ENCODE measurements at places on chromosomes 12 and 14.

GRCh38 chr12:71431991-71432390, 7.6 kb upstream of the LGR5 start:
- no peak for DNase-seq

DNA sequence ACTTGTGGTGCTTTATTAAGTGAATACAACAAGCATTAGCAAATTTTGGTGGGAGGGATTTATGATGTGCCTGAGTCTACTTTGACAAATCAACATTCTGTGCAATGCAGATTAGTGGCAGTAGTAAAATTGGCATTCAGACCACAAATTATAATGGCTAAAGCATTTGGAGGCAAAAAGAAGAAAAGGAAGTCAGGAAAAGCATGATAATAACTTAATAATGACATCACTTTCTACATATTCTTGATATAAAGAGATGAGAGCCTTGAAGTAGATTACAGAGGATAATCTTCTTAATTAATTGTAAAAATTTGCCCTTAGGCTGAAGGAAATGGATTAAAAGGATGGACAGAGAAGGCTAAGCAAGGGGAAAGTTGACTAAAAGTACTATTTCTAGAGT, 126.0 kb downstream of the SLC6A15 start:
- DNase-seq: no peak

DNA sequence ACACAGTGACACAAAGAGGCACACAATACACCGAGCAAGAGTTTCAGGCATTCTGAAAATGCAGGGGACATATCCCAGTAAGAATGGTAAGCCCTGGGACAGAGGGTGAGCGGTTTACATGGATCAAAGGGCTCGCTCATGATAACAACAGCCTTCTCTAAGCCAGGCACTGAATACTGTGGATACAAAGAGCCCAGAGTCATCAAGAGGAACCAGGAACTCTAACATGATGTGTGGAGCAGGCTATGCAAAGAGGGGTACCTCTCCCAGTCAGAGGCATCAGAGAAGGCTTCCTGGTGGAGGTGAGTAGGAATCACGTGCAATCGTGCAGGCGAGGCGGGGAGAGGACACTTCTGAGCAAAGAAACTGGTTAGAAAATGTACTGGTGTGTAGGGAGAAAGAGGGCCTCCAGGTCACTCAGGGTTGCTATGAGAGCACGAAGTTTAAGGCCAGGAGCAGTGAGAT, 76.9 kb upstream of the EEA1 start:
- DNase-seq: no peak

DNA sequence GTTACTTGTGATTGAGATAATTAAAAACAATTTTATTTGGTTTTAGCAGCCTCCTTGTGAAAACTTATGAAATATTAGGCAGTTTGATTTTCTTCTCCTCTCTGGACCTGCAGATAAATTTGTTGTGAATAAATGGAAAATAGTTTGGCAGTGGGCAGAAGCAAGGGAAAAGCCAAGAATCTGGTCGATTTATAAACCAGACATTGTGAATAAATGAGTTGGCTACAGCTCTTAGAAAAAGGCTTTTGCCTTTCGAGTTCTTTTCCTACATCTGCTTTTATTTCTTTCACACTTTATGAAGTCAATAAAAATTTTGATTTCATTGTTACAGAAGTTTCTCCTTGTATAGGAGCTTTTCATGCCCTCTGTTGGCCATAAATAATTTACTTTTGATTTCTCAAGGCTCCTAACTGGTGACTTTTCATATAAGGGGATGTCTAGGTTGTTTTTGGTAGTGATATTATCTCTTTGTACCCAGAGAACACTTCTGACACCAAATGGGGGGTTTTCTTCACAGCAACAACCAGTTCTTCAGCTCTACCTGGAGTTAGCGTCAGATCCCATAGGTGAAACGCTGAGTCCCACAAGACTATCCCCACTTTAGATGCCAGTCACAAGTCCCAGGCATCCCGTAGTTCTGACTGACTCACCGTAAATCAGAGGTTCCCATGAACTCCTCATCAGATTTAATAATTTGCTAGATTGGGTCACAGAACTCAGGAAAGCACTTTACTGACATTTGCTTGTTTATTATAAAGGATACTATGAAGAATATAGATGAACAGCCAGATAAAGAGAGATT, 136.5 kb upstream of the DNM1L start:
- no peak for DNase-seq

DNA sequence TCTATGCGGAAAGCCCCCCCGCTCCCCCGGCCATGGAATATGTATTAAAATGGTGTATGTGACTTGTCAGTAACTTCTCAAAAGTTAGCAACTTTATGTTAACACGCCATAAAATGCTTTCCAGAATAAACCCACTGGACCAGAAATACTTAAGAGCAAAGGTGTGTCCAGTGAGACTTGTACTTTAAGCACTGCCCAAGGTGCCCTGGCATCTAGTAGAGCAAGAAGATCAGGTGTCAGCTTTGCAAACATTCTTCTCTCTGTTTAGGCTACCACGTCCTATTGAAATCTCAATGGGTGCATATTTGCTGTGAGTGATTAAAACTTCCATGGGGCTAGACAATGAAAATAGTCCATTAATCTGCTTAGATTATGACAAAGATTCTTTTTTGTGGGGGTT, 201.2 kb downstream of the ESR2 start:
- DNase-seq: no peak

DNA sequence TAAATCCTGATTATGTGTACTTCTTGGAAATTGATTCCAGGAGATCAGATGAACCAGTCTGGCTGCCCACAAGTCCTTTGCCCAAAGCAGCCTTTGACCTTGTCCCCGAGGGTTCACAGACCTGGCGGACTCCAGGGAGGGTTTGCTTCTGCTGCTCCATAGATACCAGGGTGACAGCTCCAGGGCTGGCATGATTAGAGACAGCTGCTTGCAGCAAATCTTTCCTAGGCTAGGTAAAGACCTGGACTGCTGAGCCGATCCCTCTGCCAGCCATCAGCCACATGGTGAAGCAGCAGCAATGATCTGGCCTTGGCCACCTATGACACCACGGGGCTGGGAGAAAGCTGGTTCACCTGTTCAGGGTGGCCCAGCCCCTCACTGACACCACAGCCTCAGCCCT, 10.1 kb upstream of the TBX5 start:
- DNase-seq: no peak

DNA sequence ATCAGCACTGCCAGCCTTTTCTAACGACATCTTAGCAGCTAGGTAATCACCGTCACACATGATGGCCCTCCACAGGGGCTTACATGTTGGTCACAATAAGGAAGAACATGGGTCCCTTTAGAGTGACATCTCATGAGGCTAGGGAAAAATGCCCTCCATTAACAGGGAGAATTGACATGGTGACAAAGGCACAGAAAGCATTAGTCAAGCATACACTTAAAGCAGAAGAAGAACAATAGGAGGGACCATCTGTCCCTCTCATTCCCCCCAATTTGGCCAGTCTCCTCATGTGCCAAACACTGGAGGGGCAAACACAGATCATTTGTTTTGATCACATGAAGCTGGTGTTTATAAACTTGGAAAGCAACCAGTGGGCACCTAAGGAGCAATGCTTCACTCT, 78.0 kb downstream of the GRIP1 start:
- no peak for DNase-seq

DNA sequence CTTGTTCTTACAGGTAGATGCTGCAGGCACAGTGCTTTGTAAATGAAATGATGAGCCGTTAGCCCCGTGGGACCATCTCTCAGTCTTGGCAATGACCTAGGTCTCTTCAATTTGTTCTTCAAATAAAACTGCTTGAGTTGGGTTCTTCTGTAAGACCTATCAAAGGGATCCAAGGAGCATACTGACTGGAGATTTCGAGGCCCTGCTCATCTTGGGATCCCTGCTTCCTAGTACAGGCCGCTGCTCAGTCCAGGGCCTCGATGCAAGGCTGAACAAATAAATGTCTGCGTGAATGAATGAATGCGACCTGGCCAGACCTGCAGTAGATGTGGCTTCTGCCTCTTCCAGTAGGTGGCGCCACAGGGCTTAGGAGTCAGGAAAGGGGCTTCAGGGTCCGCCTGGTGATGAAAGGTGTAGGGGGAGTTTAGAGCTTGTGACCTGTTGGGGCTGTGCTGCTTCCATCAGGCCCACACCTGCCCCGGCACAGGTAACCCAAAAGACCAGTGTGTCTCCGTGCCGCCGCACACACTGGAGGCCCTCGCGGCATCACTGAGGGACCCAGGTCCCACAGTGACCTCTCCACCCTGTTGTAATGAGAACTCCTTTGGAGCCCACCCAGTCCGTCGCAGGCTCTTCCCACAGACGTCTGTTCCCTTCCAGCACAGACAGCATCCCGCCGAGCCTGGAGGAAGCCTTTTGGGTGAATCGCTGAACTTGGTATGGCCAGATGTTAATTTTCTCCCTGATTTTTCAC, 4.4 kb downstream of the CACNA1C start:
- DNase-seq: no peak

- no peak for DNase-seq
These were observed 103.0 kb downstream of the PEBP1 start for GRCh38 chr12:118238888-118239287.

DNA sequence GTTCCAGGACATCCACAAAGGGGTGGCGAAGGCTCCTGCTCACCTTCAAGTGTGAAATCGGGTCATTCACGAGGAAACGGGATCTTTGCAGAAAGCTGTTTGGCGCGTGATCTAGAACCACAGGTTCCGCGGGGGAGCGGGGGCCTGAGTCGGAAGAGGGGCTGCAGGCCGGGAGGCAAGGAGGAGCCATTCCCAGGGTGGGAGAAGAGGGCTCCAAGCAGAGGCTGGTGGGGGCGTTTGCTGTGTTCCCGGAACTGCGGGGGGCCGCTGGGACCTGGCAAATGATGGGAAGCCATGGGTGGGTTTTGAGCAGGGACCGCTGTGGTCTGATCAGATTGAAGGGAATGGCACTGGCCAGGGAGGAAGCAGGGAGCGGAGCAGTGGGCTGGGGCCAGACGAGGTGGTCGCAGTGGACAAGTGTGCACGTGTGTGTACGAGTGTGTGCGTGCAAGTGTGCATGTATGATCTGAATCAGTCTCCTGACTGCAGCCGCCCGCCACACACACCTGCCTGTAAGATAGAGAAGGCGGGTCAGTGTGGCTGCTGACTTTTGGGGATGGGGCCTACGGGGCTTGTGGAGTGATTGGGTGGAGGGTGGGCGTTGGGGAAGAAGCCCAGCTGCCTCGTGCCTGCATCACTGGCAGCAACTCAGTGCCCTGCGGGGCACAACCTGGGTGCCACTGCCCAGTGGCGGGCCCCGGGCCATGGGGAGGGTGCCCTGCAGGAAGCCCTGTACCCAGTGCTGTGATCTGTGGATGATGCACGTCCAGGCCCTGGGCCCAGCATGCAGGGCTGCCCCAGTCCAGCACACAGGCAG, 141.9 kb downstream of the KIF26A start:
- no peak for DNase-seq

DNA sequence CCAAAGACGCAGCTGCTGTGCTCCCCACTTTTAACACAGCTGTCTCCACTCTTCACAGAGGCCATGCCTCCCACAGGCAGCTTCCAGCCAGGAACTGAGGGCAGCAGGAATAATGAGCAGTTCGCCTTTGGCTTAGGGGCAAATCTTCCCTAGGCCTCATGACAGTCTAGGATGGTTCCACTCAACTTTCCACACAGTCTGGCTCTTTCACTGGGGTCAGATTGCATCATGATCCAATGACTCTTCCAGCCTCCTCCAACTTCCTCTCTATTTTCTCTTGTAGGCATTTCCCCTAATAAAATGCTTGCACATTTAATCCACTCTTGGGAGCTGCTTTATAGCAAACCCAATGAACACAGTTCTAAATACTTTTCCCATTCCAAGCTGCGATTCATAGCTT, 271.6 kb upstream of the ATP2B1 start:
- DNase-seq: no peak

GRCh38 chr14:90545966-90546751, 149.3 kb downstream of the CALM1 start:
- no peak for DNase-seq

DNA sequence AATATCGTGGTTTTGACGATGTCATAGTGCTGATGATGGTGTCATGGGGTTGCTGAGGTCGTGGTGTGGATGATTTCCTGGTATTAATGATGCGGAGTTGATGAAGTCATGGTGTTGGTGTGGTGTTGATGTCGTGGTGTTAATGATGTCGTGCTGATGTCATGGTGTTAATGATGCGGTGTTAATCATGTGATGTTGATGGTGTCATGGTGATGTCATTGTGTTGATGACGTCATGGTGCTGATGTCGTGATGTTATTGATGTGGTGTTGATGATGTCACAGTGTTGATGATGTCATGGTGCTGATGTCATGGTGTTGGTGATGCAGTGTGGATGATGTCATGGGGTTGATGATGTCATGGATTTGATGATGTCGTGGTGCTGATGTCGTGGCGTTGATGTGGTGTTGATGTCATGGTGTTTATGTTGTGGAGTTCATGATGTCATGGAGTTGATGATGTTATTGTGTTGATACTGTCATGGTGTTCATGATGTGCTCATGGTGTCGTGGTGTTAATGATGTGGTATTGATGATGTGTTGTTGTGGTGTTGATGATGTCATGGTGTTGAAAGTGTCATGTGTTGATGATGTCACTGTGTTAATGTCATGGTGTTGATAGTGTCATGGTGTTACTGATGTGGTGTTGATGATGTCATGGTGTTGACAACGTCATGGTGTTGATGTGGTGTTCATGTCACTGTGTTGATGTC, 48.5 kb upstream of the RIMBP2 start:
- no peak for DNase-seq

DNA sequence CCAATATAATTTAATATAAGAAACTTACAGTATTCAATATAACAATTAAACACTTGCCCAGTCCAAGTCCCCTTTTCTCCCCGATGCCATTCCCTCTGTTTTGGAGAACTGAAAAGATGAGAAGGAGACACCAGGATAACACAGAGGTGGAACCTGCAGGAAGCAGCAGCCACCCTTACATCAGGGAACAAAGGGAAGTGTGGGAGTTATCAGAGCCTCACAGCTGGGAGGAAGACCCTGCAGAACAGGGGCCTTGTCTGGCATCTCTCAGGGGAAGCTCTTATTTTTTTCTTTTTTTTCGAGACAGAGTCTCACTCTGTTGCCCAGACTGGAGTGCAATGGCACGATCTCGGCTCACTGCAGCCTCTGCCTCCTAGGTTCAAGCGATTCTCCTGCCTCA, 52.6 kb downstream of the CALM1 start:
- DNase-seq: no peak

- no peak for DNase-seq
These were observed 1104.7 kb downstream of the SLC6A15 start for GRCh38 chr12:83807871-83808270.

Data from stimulated activated CD4-positive, alpha-beta T cell treated with anti-CD3 and anti-CD28 coated beads, TNF-alpha, amount 100 ng/mL, for 1 hour (primary cell).